H1 (cell line): ENCODE measurements at places on chromosomes 5 and 9. TPM values are rescaled to one million over a fixed set of nuclear protein-coding genes. Genes with fewer than 3 reads are reported as not detected.

DNA sequence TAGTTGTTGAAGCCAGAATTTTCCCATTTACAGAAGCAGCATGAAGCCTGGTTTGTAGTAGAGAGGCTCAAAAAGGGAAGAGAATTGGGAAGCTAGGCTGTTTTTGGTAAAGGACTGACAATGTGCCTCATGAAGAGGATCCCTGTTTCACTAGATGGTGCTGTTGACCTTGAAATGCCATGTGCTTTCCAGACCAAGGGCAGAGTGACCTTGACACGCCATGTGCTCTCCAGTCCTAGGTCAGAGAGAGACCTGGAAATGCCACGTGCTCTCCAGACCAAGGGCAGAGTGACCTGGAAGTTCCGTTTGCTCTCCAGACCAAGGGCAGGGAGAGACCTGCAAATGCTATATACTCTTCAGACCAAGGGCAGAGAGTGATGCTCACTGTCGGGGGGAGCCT lies 32.0 kb downstream of the UNC13B start:
- no peak overlapping the region for H3K27ac ChIP-seq
- peaks cover 6% of the 10 kb centered on the region for H3K36me3 ChIP-seq
- no peak for DNase-seq
- no peaks in the 10 kb centered on the region for H3K27me3 ChIP-seq

- H3K36me3 ChIP-seq = no peaks in the 10 kb centered on the region; the same call in 1 of the 2 replicates
- peak overlapping the region; percentile 17; the same call in 1 of the 2 replicates for H3K27ac ChIP-seq
- peaks cover 2% of the 10 kb centered on the region for H3K4me1 ChIP-seq
- no peak overlapping the region for H3K4me3 ChIP-seq
Measured at GRCh38 chr9:112654282-112654681, 63.6 kb downstream of the INIP start.

COL15A1 gene
- polyA plus RNA-seq = 0.12 and 0.19 TPM in 2 replicates

RPS14 gene
- polyA plus RNA-seq = 5,579 and 6,423 TPM in 2 replicates

DNA sequence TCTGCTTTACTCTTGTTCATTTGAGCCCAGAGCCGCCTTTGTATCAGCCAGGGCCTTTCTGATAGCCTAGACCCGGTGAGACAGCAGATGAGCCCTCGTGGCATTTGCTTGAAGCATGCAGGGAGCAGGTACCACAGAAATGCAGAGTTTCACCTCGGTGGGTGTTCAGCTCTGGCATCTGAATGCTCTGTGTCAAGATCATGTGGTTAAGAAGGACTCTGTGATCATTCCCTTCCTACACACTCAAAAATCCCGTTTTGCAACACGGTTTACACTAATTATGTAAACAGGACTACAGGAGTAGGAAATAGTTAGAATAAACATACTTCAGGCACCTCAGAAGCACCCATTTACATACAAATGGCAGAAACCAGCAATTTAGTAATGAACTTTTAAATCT lies 67.2 kb downstream of the MVB12B start:
- no peaks in the 10 kb centered on the region for H3K36me3 ChIP-seq
- no peak for DNase-seq
- H3K27me3 ChIP-seq = no peaks in the 10 kb centered on the region
- H3K27ac ChIP-seq = no peak overlapping the region

- H3K27me3 ChIP-seq = no peaks in the 10 kb centered on the region
- DNase-seq = no peak
- H3K4me3 ChIP-seq = no peak overlapping the region
- H3K36me3 ChIP-seq = peaks cover 69% of the 10 kb centered on the region
- no peak overlapping the region for H3K27ac ChIP-seq
Measured at GRCh38 chr9:86324901-86325300, 29.3 kb downstream of the TUT7 start.

MAPKAP1 gene
- 79.2 and 101 TPM in 2 replicates for polyA plus RNA-seq

DNA sequence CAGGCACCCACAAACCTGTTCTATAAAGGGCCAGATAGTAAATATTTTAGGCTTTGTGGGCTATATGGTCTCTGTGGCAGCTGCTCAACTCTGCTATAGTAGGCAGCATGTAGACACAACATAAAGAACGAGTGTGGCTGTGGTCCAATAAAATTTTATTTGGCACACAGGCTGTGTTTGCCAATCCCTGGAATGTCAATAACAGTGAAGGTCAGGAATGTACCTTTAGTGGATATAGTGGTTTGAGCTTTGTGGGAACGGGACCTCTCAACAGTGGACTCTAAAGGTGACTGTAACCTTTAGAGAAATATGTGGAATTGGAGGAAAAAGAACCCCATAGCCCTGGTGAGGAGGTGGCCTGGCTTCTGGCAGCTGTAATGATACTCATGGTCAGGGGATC lies 145.2 kb downstream of the MAST4 start:
- no peaks in the 10 kb centered on the region for H3K4me1 ChIP-seq
- H3K4me3 ChIP-seq = no peak overlapping the region
- DNase-seq = no peak
- H3K27me3 ChIP-seq = no peaks in the 10 kb centered on the region

DNA sequence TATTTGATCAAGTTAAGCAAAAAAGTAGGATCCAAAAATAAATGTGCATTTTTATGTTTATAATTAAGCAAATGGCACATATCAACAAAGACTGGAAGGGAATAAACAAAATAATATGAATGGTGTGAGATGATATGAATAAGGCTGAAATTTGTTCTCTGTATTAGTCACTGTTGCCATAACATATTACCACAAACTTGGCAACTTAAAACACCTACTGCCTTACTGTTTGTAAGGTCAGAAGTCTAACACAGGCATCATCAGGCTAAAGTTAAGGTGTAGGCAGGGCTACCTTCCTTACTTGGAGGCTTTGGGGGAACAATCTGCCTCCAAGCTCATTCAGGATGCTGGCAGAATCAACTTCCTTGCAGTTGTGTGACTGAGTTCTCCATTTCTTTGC lies 19.3 kb downstream of the PGGT1B start:
- H3K27ac ChIP-seq = no peak overlapping the region
- DNase-seq = no peak

DNA sequence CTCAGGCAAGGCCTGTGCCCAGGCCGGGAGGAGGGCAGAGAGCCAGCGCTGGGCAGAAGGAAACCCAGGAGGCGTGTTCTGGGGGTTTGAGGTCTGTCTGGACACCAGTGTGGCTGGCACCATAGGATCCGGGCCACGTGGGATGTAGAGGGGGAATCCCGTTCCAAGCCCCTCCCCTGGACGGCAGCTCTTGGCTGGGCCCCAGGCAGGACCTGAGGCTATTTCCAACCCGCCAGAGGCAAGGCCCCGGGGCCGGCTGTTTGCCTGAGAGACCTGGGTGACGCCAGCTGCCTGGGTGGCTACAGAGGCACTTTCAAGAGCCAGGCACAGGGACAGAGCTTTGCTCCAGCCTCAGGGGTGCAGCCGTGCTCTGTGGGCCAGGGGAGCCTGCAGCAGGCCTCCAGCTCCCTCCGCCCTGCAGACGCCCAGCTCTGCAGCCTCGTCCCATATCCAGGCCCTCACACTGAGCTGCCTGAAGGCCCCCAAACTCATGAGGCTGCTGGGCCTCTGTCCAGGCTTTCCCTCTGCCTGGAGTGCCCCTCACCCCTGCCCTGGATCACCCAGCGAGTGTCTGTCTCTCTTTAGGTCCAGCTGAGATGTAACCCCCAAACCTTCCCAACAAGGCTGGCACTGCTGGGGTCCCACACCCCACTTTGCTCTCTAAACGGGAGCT lies 56.6 kb upstream of the EGFL7 start:
- no peak overlapping the region for H3K4me3 ChIP-seq
- no peak overlapping the region for H3K27ac ChIP-seq
- no peaks in the 10 kb centered on the region for H3K36me3 ChIP-seq
- H3K27me3 ChIP-seq = no peaks in the 10 kb centered on the region
- H3K4me1 ChIP-seq = peaks cover 5% of the 10 kb centered on the region
